ENCODE measurements at places on chromosomes 5 and 9.

GRCh38 chr9:76463211-76463610 lies 4.2 kb downstream of the GCNT1 start:
- H3K36me3 ChIP-seq: peaks cover 14% of the 10 kb centered on the region
- no peak overlapping the region for H3K27ac ChIP-seq
- no peaks in the 10 kb centered on the region for H3K27me3 ChIP-seq
- H3K4me3 ChIP-seq: no peak overlapping the region
- no peak for DNase-seq
- peaks cover 34% of the 10 kb centered on the region for H3K4me1 ChIP-seq

GRCh38 chr5:23103566-23103965 lies 250.4 kb upstream of the CDH12 start:
- H3K4me3 ChIP-seq: no peak overlapping the region
- no peaks in the 10 kb centered on the region for H3K4me1 ChIP-seq
- no peak overlapping the region for H3K27ac ChIP-seq

GRCh38 chr5:96896276-96896675 lies 20.0 kb downstream of the ERAP2 start:
- DNase-seq: no peak
- H3K27me3 ChIP-seq: no peaks in the 10 kb centered on the region
- H3K4me1 ChIP-seq: peaks cover 38% of the 10 kb centered on the region
- H3K4me3 ChIP-seq: peak overlapping the region; percentile 69
- peak overlapping the region; percentile 88 for H3K27ac ChIP-seq
- peaks cover 70% of the 10 kb centered on the region for H3K36me3 ChIP-seq

DNA sequence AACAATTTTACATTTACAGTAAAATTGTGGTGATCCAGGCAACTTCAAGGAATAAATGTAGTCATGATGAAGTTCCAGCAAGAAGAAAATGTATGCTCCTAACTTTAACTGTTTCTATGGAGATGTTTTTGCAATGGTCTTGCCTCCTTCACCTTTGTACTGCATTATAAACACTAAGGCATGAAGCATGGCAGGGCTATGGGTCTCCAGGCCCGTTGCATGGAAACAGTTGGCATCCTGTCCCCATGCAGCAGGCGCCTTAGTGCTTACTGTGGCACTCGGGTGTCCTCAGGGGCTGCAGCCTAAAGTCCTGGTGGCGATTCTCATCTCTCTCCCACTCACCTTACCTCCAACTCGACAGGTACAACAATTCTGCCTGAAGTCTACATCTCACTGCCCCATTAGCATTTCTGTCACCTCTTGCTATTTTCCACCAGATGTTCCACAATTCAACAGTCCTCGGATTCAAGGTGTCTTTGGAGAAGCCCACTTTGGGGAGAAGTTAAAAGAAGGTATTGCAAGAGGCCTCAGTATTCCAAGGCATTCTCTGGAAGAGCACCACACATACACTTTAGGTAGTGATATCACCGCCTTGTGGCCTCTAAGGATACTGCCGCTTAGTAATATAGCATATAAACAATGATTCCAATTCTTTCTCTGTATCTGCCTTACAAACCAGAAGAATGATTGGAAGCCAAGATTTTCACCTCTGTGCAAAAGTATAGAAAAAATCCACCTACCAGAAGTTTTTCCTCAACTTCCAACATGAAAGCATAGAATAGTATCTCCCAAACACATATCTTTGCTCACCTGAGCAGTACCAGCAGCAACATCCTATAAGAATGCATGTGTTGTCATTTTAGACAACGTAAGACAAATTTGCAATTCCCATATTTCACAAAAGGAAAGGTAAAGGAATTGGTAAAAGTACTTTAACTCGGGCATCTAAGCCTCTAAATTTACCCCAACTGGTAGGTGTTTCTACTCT lies 5.1 kb downstream of the LIFR start:
- no peak overlapping the region for H3K27ac ChIP-seq
- peaks cover 46% of the 10 kb centered on the region for H3K27me3 ChIP-seq
- no peak overlapping the region for H3K4me3 ChIP-seq

GRCh38 chr5:180332861-180333260 lies 20.3 kb downstream of the GFPT2 start:
- no peak for DNase-seq
- no peak overlapping the region for H3K27ac ChIP-seq
- H3K36me3 ChIP-seq: no peaks in the 10 kb centered on the region
- H3K27me3 ChIP-seq: peaks cover 12% of the 10 kb centered on the region
- H3K4me1 ChIP-seq: peaks cover 3% of the 10 kb centered on the region

- no peaks in the 10 kb centered on the region for H3K4me1 ChIP-seq
- H3K36me3 ChIP-seq: no peaks in the 10 kb centered on the region
- no peak for DNase-seq
- H3K27me3 ChIP-seq: peaks cover 4% of the 10 kb centered on the region
- H3K27ac ChIP-seq: no peak overlapping the region
These were observed 96.7 kb downstream of the NUDT12 start for GRCh38 chr5:103465891-103466290.

- DNase-seq: no peak
- H3K27ac ChIP-seq: no peak overlapping the region
- H3K4me1 ChIP-seq: peaks cover 16% of the 10 kb centered on the region
- H3K36me3 ChIP-seq: peaks cover 2% of the 10 kb centered on the region
These were observed 2.7 kb downstream of the KLF4 start for GRCh38 chr9:107486674-107487520.

- H3K4me3 ChIP-seq: no peak overlapping the region
- DNase-seq: no peak
- H3K36me3 ChIP-seq: no peaks in the 10 kb centered on the region
- no peak overlapping the region for H3K27ac ChIP-seq
These were observed 66.9 kb downstream of the OR2K2 start for GRCh38 chr9:111263116-111263515.

- peaks cover 2% of the 10 kb centered on the region for H3K27me3 ChIP-seq
- H3K4me3 ChIP-seq: no peak overlapping the region
- H3K4me1 ChIP-seq: no peaks in the 10 kb centered on the region
These were observed 179.5 kb upstream of the TARS1 start for GRCh38 chr5:33261305-33261704.

- H3K27me3 ChIP-seq: no peaks in the 10 kb centered on the region
- no peak overlapping the region for H3K4me3 ChIP-seq
- no peaks in the 10 kb centered on the region for H3K36me3 ChIP-seq
- H3K27ac ChIP-seq: no peak overlapping the region
- DNase-seq: no peak
- H3K4me1 ChIP-seq: no peaks in the 10 kb centered on the region
These were observed 218.3 kb downstream of the ADAMTSL1 start for GRCh38 chr9:18692268-18692667.

- H3K36me3 ChIP-seq: no peaks in the 10 kb centered on the region
- peaks cover 5% of the 10 kb centered on the region for H3K27me3 ChIP-seq
- no peak overlapping the region for H3K4me3 ChIP-seq
- H3K4me1 ChIP-seq: no peaks in the 10 kb centered on the region
These were observed 45.5 kb downstream of the RXRA start for GRCh38 chr9:134371731-134372130.

DNA sequence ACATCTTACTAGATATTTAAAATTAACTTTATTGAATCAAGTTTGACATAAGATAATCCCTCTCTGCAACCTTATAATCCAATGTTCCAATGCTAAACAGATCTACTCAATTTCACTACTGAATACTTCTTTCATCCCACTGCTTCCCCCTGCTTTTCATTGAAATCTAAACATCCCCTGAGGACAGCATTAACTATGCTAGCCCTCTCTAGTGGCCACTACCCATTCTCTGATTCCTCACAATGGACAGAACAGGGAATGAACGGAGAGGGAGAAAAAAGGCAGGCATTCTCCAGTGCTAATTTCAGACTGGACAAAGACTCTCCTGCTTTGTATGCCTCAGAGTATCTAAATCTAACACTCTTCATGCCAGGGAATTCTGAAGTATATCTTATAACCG lies 54.3 kb upstream of the RGS7BP start:
- no peaks in the 10 kb centered on the region for H3K36me3 ChIP-seq
- no peak overlapping the region for H3K27ac ChIP-seq
- DNase-seq: no peak
- no peak overlapping the region for H3K4me3 ChIP-seq
- H3K27me3 ChIP-seq: no peaks in the 10 kb centered on the region

DNA sequence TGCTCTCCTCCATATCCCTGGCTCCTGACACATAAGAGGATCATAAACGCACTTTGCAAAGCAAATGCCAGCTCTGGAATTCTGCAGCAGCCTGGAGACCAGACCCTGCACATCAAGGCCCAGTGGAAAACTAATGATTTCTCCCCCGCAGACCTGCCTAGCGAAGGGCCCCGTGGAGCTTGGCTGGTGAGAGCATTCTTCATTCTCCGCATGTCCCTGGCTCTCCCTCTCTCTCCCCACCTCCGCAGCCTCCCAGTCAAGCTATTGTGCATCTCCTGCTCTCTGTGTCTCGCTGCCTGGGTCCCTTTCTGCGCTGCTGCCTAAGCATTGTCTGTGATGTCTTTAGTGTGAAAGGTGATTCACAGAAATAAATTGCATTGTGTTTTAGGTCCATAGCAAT lies 46.7 kb downstream of the GRIA1 start:
- H3K27me3 ChIP-seq: no peaks in the 10 kb centered on the region
- H3K4me3 ChIP-seq: no peak overlapping the region
- H3K36me3 ChIP-seq: no peaks in the 10 kb centered on the region

- peaks cover 96% of the 10 kb centered on the region for H3K4me1 ChIP-seq
- peak overlapping the region; percentile 98 for H3K27ac ChIP-seq
- peak; percentile 84 for DNase-seq
- H3K27me3 ChIP-seq: no peaks in the 10 kb centered on the region
These were observed 14.4 kb downstream of the STK10 start for GRCh38 chr5:172173564-172174153.

DNA sequence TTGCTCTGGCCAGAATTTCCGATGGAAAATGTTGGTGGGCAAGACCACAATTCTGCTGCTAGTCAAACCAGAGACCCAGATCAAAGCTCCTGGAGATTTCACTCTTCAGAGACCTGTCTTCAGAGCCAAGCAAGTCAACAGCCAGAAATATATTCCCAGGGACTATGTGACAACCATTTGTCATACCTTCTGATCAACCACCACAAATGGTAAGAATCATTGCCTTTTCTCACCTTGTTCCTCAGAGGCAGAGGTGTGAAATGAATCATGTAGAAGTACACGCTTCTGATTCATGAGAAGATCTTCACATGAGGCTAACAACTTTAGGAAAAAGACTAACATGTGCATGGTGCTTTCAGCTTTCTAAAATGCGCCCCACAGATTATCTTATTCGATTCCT lies 53.5 kb downstream of the SUSD1 start:
- H3K4me3 ChIP-seq: no peak overlapping the region
- DNase-seq: no peak
- H3K27me3 ChIP-seq: no peaks in the 10 kb centered on the region
- no peak overlapping the region for H3K27ac ChIP-seq
- no peaks in the 10 kb centered on the region for H3K4me1 ChIP-seq

DNA sequence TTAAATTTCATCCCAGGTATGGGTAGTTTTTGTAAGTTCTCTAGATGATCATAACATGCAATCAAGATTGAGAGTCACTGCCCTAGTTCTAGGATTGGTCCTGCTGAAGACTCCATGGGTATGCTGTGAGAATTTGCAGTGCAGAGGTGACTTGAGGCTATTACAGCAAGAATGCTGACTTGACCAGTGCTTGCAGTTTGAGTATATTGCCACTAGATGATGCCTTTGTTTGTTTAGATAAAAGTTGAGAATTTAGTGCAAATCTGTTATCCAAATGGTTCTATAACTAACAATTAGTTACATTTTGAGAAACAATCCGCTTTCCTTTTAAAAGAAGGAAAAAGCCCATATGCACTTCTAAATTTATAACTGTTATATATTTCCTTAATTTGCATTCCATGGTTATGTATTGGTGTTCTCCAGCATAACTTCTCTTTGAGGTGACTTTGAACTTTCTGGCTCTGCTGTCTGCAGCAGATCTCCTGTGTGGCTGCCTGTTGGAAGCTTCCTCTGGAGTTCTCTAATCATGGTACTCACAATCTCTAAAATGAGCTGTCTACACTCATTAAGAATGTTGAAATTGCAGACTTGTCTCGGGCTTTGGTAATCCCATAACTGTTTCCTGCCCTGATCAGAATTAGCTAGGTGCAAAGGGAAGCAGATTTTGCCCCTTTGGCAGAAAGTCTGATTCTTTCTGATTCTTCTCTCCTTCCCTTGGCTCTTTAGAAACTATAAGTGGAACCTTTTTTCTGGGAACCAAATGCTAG lies 24.9 kb downstream of the MELK start:
- H3K4me1 ChIP-seq: peaks cover 4% of the 10 kb centered on the region
- peaks cover 69% of the 10 kb centered on the region for H3K36me3 ChIP-seq
- H3K27ac ChIP-seq: no peak overlapping the region
- H3K27me3 ChIP-seq: no peaks in the 10 kb centered on the region
- DNase-seq: no peak

DNA sequence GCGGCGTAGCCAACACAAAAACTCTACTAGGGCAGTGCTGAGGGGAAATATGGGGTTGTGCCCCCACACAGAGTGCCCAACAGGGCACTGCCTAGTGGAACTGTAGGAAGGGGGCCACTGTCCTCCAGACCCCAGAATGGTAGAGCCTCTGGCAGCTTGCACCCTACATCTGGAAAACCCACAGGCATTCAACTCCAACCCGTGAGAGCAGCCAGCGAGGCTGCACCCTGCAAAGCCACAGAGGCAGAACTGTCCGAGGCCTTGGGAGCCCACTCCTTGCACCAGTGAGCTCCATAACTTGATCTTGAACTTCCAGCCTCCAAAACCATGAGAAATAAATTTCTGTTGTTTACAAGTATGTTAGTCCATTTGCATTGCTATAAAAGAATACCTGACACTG lies 27.7 kb downstream of the GRAMD2B start:
- peaks cover 49% of the 10 kb centered on the region for H3K4me1 ChIP-seq
- H3K4me3 ChIP-seq: peak overlapping the region; percentile 82
- H3K27ac ChIP-seq: peak overlapping the region; percentile 100
- no peak for DNase-seq
- H3K27me3 ChIP-seq: no peaks in the 10 kb centered on the region

- no peaks in the 10 kb centered on the region for H3K4me1 ChIP-seq
- no peak for DNase-seq
- H3K36me3 ChIP-seq: no peaks in the 10 kb centered on the region
- no peak overlapping the region for H3K4me3 ChIP-seq
- no peak overlapping the region for H3K27ac ChIP-seq
- H3K27me3 ChIP-seq: no peaks in the 10 kb centered on the region
These were observed 263.4 kb downstream of the GRIA1 start for GRCh38 chr5:153753645-153754432.

GRCh38 chr9:10855847-10856246 lies 243.0 kb upstream of the PTPRD start:
- H3K36me3 ChIP-seq: no peaks in the 10 kb centered on the region
- no peak overlapping the region for H3K4me3 ChIP-seq
- no peak for DNase-seq
- H3K4me1 ChIP-seq: no peaks in the 10 kb centered on the region

DNA sequence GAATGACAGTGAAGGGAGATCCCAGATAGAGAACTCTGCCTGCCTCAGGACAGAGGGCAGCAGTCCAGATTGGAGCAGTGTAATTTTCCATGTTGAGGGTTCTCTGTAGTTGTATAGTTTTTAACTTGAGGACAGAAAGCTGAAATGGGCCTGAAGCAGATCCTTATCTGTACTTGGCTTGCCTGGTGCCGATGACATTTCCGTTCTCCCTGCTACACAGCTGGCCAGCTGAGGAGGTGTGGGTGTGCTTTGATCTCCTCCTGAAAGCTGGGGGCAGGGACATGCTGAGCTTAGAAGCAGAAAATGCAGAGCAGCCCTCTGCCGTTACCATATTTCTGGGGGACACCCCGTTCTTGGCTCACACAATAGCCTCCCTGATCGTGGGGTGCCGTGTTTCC lies 10.5 kb downstream of the GLRX start:
- no peaks in the 10 kb centered on the region for H3K27me3 ChIP-seq
- peaks cover 59% of the 10 kb centered on the region for H3K36me3 ChIP-seq
- peaks cover 88% of the 10 kb centered on the region for H3K4me1 ChIP-seq
- H3K27ac ChIP-seq: peak overlapping the region; percentile 72
- peak overlapping the region; percentile 53 for H3K4me3 ChIP-seq
- peak; percentile 56 for DNase-seq

All from activated CD8-positive, alpha-beta T cell treated with anti-CD3 and anti-CD28 coated beads, Interleukin-2, amount 10 ng/mL, durations not matched to agents 7 days and 5 days (primary cell).